HCT116 (cell line): ENCODE measurements at places on chromosomes 16 and 17. TPM values are rescaled to one million over a fixed set of nuclear protein-coding genes. Genes with fewer than 3 reads are reported as not detected.

DNA sequence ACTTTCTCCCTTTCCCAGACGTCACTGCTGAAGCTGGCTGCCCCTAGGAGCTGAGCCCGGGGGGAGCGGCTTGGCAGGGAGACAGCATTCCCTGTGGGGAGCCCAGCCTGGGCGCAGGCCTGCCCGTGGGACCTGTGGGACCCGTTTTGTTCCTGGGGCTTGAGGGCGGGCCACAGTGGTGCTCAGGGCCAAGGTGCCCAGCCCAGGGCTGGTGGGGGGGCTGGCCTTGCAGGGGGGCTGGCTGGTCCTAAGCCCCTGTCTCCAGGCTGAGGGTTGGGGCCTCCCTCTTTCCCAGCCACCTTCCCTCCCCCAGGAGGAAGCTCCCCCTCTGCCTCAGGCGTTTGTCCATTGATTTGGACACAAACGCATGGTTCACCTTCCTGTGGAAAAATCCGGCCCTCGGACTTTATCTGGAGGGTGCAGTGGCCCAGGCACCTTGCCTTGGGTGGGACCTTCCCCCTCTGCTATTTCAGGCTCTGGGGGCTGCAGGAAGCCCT is 4.4 kb downstream of the NHERF2 start:
- no peaks in the 10 kb centered on the region for H3K36me3 ChIP-seq
- no peak for DNase-seq
- no peak overlapping the region for H3K4me3 ChIP-seq

GRCh38 chr16:22306788-22307187 is 9.6 kb downstream of the POLR3E start:
- H3K27me3 ChIP-seq = no peaks in the 10 kb centered on the region
- no peaks in the 10 kb centered on the region for H3K4me1 ChIP-seq
- H3K27ac ChIP-seq = no peak overlapping the region
- DNase-seq = no peak
- H3K4me3 ChIP-seq = no peak overlapping the region

GRCh38 chr16:73053364-73054124 is 5.6 kb upstream of the ZFHX3 start:
- peak overlapping the region; percentile 41 for H3K4me3 ChIP-seq
- H3K4me1 ChIP-seq = peaks cover 58% of the 10 kb centered on the region
- H3K27ac ChIP-seq = peak overlapping the region; percentile 60

DNA sequence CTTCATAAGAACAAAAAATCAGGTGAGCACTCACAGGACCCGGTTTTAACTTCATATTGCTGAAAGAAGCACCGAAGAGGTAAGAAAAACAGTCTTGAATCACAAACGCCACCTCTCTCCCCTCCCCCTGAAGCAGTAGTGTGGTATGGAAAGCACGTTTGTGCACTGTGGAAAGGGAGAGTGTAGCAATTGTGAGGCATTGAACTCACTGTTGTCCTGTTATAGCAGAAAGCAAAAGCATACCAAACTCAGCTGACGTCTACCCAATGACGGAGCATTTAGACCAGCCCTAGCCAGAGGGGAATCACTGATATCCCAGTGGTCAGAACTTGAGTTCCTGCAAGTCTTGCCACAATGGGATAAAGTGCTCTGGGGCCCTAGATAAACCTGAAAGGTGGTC is 98.8 kb downstream of the DYNLRB2 start:
- no peak for DNase-seq
- no peaks in the 10 kb centered on the region for H3K4me1 ChIP-seq
- H3K27ac ChIP-seq = no peak overlapping the region
- no peak overlapping the region for H3K4me3 ChIP-seq

GRCh38 chr16:60741810-60742209 is 1294.4 kb downstream of the CDH8 start:
- H3K27ac ChIP-seq = no peak overlapping the region
- DNase-seq = no peak
- H3K4me3 ChIP-seq = no peak overlapping the region

DNA sequence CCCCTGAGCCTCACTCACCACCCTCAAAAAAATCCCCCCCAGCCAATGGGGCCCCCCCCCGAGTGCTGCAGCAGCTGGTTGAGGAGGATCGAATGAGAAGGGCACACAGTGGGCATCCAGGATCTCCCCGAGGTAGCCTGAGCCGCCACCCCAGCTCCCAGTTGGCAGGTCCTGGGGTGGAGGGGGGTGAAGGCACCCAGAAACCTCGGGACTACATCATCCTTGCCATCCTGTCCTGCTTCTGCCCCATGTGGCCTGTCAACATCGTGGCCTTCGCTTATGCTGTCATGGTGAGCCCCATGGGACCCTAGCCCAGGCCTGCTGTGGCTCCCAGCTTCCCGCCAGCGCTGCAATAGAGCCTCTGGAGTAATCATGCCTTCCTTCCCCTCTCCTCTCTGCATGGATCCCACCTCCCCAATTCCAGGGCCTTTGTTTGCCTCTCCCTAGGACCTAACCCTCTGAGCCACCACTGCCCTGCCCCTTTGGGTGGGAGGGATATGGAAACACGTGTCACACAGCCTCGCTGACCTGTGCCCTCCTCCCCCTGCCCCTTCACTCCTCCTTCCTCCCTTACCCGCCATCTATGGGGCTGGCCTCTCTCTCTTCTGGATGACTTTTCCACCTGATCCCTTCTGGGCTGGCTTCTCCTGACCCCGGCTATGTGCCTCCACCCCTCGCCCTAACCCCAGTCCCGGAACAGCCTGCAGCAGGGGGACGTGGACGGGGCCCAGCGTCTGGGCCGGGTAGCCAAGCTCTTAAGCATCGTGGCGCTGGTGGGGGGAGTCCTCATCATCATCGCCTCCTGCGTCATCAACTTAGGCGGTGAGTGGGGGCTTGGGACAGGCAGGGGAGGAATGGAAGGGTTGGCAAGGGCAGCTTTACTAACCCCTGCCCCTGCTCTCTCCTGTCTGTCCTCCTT is 1.9 kb downstream of the PRRT2 start:
- H3K4me1 ChIP-seq = peaks cover 78% of the 10 kb centered on the region
- no peak for DNase-seq
- peaks cover 2% of the 10 kb centered on the region for H3K36me3 ChIP-seq
- no peaks in the 10 kb centered on the region for H3K27me3 ChIP-seq
- no peak overlapping the region for H3K27ac ChIP-seq

DNA sequence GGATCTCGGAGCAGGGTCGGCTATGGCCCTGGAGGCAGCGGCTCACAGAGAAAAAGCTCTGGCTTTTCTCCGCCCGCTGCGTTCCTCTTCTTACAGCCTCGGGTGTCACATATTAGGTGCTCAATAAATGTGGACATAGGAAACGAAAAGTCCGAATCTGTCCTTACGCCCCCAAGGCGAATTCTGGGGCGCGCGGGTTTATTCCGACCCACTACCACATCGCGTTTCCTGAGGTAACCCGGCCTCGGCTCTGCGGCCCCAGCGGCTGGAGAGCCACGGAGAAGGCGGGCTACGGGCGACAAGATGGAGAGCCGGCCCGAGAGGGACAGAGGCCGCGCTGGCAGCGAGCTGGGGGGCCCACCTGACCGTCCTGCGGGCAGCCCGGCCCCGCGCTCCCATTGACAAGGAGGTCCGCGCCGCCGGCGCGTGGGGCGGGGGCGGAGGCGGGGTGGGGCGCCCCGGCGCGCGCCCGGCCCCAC is 573 bp upstream of the GNAO1 start:
- no peaks in the 10 kb centered on the region for H3K4me1 ChIP-seq
- peaks cover 27% of the 10 kb centered on the region for H3K27me3 ChIP-seq
- no peaks in the 10 kb centered on the region for H3K36me3 ChIP-seq
- H3K4me3 ChIP-seq = no peak overlapping the region
- DNase-seq = no peak
- H3K27ac ChIP-seq = no peak overlapping the region

- peak overlapping the region; percentile 93 for H3K27ac ChIP-seq
- no peaks in the 10 kb centered on the region for H3K27me3 ChIP-seq
- H3K4me3 ChIP-seq = peak overlapping the region; percentile 96
- H3K36me3 ChIP-seq = peaks cover 35% of the 10 kb centered on the region
- H3K4me1 ChIP-seq = peaks cover 12% of the 10 kb centered on the region
Measured at GRCh38 chr17:80146121-80147034, 550 bp downstream of the EIF4A3 start.

GRCh38 chr16:58518083-58518979 is 3.0 kb downstream of the SETD6 start:
- H3K27ac ChIP-seq = no peak overlapping the region
- DNase-seq = no peak
- no peak overlapping the region for H3K4me3 ChIP-seq
- no peaks in the 10 kb centered on the region for H3K27me3 ChIP-seq
- peaks cover 58% of the 10 kb centered on the region for H3K36me3 ChIP-seq

DNA sequence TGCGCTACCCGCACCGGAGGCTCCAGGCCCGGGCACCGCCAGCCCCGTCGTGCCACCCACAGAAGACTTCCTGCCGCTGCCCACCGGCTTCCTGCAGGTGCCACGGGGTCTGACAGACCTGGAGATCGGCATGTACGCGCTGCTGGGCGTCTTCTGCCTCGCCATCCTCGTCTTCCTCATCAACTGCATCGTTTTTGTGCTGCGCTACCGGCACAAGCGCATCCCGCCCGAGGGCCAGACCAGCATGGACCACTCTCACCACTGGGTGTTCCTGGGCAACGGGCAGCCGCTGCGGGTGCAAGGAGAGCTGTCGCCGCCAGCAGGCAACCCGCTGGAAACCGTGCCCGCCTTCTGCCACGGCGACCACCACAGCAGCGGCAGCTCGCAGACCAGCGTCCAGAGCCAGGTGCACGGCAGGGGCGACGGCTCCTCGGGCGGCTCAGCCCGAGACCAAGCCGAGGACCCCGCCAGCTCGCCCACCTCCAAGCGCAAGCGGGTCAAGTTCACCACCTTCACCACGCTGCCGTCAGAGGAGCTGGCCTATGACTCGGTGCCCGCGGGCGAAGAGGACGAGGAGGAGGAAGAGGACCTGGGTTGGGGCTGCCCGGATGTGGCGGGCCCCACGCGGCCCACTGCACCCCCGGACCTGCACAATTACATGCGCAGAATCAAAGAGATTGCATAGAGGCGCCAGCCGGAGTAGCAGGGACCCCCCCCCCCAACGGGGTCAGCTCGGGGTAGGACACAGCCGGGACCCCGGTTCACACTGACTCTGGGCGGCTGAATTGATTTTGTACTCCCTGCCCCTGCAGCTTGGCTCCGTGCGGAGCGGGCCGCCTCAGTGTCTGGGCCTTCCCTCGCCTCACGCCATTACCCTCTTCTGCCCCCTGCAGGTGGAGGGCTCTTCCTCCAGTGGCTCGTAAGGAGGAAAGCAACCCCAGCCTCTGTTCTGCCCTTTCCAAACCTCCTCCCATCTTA is 58.5 kb downstream of the TMEM132E start:
- H3K4me3 ChIP-seq = no peak overlapping the region
- no peaks in the 10 kb centered on the region for H3K36me3 ChIP-seq
- H3K27ac ChIP-seq = no peak overlapping the region
- H3K4me1 ChIP-seq = peaks cover 6% of the 10 kb centered on the region; the same call in 1 of the 2 replicates

DNA sequence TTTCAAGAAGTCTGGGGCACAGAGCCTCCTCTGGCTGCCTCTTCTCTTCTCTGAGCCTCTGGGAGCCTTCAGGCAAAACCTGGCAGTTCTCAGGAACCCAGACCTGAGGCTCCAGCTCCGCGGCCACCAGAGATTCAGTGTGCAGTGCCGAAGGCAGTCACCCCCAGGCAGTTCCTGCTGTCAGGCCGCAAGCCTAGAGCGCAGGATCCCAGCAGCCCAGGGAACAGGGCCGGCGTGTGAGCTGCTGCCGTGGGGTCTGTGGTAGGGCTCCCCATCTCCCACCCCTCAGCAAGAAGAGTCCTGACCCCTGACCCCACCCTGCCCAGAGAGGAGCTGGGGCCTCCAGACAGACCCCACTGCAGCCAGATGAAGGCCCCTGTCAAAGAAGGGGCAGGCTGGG is 78.2 kb downstream of the AMFR start:
- no peak for DNase-seq
- no peaks in the 10 kb centered on the region for H3K27me3 ChIP-seq
- H3K4me1 ChIP-seq = peaks cover 17% of the 10 kb centered on the region
- H3K27ac ChIP-seq = no peak overlapping the region
- no peaks in the 10 kb centered on the region for H3K36me3 ChIP-seq

DNA sequence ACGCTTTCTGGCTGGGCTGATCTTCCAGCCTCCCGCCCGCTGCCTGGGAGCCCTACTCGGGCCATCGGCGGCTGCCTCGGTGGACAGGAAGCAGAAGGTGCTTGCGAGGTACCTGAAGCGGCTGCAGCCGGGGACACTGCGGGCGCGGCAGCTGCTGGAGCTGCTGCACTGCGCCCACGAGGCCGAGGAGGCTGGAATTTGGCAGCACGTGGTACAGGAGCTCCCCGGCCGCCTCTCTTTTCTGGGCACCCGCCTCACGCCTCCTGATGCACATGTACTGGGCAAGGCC is 30.7 kb downstream of the CIITA start:
- H3K27me3 ChIP-seq = peaks cover 12% of the 10 kb centered on the region; the same call in 1 of the 2 replicates
- H3K36me3 ChIP-seq = no peaks in the 10 kb centered on the region
- H3K27ac ChIP-seq = no peak overlapping the region
- no peak for DNase-seq
- no peak overlapping the region for H3K4me3 ChIP-seq

DNA sequence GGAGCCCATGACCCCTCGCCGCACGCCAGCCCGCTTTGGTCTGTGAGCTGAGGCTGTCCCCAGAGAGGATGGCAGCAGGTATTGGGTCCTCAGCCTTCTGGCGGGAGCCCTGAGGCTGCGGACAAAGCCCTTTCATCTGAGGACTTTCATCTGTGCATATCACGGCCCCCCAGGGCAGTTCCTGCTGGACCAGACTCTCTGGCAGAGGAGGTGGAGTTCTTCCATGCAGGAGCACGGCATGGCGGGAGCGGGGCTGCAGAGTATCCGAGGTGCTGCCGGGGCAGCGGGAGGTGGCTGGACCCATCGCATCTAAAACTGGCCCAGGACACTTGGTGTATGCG is 18.8 kb downstream of the DHX38 start:
- H3K36me3 ChIP-seq = peaks cover 25% of the 10 kb centered on the region; the same call in 1 of the 2 replicates
- H3K27me3 ChIP-seq = no peaks in the 10 kb centered on the region
- no peak overlapping the region for H3K4me3 ChIP-seq
- no peaks in the 10 kb centered on the region for H3K4me1 ChIP-seq
- H3K27ac ChIP-seq = no peak overlapping the region
- DNase-seq = no peak

Gene CCL16
- not detected for total RNA-seq

DNA sequence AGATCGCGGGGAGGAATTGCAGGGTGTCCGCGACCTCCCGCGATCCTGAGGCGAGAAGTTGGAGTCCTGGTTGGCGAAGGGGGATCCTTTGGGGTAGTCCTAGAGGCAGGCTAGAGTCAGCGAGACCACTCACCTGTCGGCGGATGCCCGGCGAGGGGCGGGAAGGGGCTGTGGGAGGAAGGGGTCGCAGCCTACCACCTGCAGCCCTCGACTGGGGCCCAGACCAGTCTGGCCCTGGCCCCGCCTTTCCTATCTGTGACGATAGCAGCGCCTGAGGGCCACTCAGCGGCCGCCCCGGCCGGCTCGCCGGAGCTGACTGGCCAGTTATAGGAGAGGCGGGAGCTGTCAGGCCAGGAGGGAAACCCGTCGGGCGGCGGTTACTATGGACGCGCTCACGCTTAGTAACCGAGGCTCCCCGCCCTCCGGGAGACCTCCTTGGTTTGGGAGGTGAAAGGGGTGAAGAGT is at the start of gene TEKT3:
Gene TEKT3, minus strand, starts transcription at position 213 of the 465 bp plus-strand sequence. CDS start 10,012 bp downstream, outside the sequence.
- H3K4me1 ChIP-seq = no peaks in the 10 kb centered on the region
- no peak within 1 kb of the TSS for H3K4me3 ChIP-seq
- no peaks in the 10 kb centered on the region for H3K27me3 ChIP-seq
- DNase-seq = no peak

Gene EVPLL
- not detected for total RNA-seq

- peaks cover 7% of the 10 kb centered on the region for H3K4me1 ChIP-seq
- no peaks in the 10 kb centered on the region for H3K27me3 ChIP-seq
- no peak overlapping the region for H3K27ac ChIP-seq
- peaks cover 19% of the 10 kb centered on the region; the same call in 1 of the 2 replicates for H3K36me3 ChIP-seq
- no peak for DNase-seq
Measured at GRCh38 chr16:2231016-2231931, 5.0 kb upstream of the DNASE1L2 start.

Gene ADAD2
- not detected for total RNA-seq

Gene KRTAP3-1
- total RNA-seq = not detected

Gene MGAT5B
- 4.4 TPM for total RNA-seq

Gene TMC7
- 5.2 TPM for total RNA-seq
